Mesenchymal stem cell (in vitro differentiated cells and primary cell): ENCODE measurements at places on chromosomes 6 and 20.

DNA sequence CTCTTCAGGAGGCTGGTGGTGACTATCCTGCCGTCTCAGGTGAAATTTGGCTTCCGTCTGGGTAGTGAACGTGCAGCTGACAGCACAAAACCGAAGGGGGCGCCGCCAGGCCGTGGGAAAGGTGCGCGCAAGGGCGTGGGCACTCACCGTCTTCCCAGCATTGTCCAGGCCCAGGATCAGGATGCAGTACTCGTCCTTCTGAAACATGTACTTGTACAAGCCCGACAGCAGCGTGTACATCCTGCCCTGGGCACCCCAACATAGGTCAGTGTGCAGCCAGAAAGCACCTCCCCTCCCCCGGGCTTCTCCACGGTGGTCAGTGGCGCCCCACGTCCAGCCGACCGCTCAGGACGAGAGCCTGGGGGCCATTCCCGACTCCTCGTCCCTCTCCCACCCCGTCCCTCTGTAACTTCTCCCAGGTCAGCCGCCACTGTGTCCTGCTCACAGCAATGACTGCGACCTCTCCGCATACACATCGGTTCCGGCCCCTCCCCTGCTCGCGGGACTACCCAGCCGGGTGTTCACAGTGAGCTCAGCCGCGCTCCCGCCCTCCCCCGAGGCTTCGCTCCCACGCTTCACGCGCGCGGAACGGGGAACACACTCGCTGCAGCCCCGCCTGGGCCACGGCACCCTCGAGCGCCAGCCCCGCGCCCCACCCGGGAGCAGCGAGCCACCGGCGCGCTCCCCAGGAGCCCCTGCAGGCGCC lies 771 bp downstream of the ARFRP1 start:
- peak; percentile 57 for DNase-seq

- peak; percentile 60 for DNase-seq
These were observed 60.6 kb downstream of the TOX2 start for GRCh38 chr20:43975096-43975768.

DNA sequence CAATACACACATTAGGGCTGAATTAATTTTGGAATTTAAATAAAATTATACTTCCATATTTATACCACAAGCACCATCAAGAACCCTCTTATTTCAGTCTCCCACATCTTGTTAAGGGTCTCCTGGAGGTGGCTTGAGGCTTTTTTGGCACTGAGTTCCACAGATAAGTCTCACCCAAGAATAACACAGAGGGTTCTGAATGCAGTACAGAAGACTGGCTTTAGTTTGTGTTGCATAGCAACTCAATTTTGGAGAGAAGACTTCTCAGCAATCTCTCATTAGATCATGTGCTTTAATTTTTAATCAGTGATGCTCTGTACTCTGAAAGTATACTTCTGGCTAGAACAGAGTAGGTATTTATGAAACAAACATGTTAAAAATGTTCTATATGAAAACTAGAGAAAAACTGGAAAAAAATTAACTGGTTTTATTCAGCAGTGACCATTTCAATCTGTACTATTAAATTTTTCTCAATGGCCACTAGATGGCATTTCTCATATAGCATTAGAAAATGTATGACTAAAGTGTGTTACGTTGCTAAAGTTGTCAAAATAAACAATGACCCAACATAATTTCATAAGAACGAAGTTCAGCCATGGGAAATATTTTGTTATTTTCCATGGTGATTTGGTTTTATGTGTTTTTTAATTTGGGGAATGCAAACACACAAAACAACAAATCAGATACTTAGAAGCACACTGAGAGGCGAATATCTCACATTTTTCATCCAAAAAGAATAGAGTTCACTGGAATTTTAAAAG lies 32.7 kb upstream of the MAP7 start:
- DNase-seq, result peak; percentile 91

DNA sequence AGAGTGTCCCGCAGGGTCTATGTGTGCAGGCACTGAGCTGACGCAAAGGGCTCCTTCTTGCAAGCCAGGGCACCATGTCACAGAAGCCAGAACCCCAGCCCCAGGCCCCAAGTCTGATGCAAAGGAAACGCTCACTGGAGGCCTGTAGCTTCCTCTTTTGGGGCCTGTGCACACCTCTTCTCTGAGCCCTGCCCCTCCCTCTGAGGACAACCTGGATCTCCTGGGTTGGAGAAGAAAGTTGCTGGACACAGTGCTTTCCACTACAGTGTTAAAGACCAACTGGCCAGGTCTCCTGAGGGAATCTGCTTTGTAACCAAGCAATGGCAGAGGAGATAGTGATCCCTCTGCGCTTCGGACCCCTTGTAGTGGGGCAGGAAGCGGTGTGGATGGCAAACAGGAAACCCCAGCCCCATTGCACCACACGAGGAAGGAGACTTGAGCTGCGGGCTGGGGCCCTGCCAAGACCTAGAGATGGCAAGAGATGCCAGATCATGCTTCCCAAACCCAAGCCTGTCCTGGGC lies 90.0 kb downstream of the PRND start:
- no peak for DNase-seq

DNA sequence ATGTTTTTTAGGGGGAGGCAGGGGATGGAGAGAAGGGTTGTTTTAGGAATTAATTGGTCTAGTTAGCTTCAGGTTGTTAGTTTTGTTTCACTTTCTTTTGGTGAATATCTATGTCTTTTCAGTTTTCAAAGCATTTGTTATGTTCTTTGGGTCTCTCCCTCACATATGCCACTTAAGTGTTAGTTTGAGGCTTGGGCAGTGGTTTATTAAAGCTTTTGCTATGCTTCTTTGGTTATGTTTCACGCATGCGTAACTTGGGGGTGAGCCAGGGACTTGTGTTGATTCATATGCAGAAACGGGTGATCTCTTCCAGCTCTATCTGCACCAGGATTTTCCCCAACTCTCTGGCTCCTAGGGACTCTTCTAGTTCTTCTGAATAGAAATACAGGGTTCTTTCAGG lies 11.4 kb upstream of the MMS22L start:
- DNase-seq, result no peak

DNA sequence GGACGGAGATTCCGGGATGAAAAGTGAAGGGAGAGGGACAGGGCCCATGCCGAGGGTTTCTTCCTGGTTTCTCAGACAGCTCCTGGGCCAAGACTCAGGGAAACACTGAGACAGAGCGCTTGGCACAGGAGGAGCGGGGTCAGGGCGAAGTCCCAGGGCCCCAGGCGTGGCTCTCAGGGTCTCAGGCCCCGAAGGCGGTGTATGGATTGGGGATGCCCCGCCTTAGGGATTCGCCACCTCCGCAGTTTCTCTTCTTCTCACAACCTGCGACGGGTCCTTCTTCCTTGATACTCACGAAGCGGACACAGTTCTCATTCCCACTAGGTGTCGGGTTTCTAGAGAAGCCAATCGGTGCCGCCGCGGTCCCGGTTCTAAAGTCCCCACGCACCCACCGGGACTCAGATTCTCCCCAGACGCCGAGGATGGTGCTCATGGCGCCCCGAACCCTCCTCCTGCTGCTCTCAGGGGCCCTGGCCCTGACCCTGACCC lies 55.0 kb upstream of the HLA-A start:
- DNase-seq, result peak; percentile 44

- peak; percentile 46 for DNase-seq
These were observed 48.7 kb downstream of the MAP7 start for GRCh38 chr6:136501514-136501913.

DNA sequence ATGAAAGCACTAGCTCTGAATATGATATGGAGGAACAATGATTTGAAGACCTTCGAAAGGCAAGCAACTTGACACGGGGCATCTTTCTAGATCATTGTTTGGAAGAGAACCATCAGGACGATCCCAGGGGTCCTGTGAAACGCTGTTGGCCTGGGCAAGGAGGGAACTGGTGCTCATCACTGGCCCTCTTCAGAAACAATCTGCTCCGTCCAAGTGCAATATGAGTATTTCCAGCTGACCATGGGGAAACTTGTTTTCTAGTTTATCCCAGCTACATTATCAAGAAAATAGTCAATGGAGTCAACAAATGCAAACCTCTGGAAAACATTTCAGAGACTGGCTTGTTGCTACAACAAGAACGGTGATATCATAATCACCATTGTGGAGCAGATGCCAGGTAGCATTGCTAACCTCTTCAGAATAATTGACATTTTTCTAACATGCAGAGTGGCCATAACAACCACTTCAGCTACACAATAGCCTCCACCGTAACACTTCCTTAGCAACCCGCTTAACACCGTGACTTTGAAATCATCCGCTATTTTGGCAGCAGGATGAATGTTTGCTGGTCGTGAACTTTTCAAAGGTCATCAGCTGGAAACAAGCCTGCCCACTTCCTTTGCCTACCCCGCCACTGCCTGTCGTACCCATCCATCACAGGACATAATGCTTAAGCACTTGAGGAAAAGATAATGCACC lies 112.0 kb upstream of the PDE10A start:
- peak; percentile 18 for DNase-seq

- no peak for DNase-seq
These were observed 425.3 kb upstream of the BTBD3 start for GRCh38 chr20:11492386-11492785.

DNA sequence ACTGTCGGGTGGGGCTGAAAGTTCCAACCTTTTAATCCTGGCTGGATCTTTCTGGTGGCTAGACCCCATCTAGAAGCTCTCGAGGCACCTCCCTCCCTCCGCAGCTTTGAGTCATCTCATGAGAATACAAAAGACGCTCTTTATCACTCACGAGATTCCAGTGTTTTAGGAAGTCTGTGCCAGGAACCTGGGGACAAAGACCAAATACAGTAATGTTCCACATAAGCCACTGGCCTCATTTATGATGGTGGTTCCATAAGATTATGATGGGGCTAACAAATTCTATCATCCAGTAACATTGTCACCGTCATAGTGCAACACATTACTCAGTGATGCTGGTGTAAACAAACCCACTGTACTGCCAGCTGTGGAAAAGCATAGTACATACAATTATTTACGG lies 48.7 kb downstream of the NCOA7 start:
- DNase-seq, result peak; percentile 14

DNA sequence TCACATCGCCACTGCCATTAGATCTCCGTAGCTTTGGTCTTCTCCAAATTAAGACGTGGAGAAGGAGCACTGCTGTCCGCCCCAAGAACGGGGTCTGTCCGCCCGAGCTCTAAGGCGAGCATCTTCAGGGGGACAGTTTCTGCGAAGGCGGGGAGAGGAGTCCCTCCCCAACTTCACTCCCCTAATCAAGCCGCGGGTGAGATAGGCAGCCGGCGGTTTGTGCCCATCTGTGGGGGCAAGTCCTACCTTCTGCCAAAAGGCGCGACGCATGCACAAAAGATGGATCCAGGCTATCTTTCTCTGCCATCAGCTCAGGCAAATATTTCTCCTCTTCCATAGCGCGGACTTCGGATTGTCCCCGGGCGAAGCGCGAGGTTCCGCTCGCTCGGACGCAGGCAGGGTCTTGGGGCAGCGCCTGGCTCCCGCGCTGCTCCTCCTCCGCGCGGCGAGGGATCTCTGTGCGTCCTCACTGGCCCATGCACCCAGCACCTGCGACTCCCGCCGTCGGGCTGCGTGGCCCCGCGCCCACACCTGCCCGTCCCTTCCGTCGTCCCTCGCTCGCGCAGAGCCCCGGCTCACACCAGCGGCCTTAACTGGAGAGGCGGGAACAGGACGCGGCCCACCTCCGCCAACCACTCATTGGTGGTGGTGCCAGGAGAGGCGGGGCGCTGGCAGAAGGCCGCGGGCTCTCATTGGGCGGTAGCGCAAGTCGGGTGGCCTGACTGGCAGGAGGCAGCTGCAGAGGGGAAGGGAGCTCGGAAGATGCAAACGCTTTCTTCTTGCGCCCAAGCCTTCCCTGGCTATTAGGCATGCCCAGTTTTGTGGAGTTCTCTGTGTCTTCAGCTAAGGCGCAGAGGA lies at the start of gene KHDRBS2:
KHDRBS2 (minus strand) TSS at position 614 of the 858 bp plus-strand sequence.
- peak; percentile 61 for DNase-seq

DNA sequence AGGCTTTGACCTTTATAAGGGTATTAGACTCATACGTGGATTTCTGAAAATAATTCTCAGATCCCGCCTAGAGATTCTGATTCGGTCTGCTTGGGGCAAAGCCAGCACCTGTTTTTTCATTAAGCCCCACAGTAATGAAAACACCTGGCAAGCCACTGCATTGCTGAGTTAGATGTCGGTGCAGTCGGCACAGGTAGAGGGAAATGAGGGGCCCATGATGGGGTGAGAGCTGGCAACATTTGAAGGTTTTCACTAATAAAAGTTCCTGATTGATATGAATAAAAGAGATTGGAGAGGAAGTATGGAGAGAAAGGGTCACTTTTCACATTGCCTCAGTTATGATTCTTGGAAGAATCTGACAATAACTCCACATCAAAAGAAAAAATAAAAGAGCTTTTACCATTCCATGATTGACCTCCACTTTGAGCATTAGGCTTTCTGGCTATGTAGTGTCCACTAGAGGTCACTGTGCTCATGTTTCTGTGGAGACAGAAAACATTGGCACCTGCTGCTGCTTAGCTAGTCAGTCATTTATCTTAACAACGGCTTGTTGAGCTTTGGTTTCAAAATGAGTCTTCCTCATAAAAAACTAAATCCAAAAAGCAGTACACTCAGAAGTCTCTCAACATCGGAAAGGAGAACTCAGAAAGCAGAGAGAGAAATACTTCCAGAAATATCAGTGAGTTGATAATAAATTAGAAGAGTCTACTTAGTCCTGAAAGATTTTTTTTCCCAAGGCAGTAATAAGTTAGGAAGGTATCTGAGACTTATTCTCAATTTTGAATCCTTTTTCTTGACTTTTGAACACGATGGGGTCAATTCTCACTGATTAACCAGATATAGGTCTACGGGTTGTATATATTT lies 53.3 kb upstream of the KLHL31 start:
- peak; percentile 62 for DNase-seq

GRCh38 chr6:127266178-127266891 lies at the start of gene RNF146:
Gene RNF146, plus strand, starts transcription at chr6:127266864. Its CDS starts 13,475 bp downstream, at chr6:127280339.
- DNase-seq, result peak; percentile 89

GRCh38 chr6:37507690-37508421 lies 8.2 kb upstream of the CCDC167 start:
- no peak for DNase-seq

- no peak for DNase-seq
These were observed 1955.7 kb upstream of the DEFB115 start for GRCh38 chr20:29301624-29302259.

DNA sequence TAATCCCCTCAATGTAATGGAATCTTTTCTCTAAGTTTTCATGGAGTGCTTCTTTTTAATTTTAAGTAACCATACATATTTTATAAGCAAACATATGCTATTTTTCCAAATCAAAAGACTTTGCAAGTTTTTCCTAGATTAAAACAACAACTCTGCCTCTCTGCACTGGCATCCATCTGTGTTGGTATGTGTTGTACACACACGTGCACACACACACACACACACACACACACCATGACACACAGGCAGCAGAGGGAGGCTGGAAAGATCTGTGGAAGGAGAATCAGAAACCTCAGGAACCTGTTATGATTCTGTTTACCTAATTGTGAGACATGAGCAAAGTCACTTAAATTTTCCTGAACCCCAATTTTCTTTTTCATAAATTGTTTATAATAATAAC lies 295.0 kb upstream of the PRDM1 start:
- no peak for DNase-seq

DNA sequence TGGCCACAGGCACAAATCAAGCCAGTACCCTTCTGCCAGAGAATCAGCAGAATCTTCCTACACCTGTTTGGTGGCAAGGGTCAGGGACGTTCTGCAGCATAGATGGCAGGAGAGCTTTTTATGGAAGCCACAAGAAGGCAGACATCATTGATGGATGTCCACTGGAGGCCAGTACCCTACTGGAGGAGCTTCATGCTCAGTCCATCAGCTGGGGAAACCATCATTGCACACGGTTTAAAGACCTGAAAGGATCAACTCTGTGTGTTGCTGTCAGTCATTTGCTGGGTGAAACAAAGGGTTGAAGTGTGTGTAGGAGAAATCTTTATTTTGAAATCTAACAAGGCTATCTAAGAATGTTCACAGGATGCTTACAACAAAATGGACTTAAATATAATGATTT lies 158.9 kb upstream of the SASH1 start:
- DNase-seq, result no peak
